ENCODE measurements at places on chromosomes 16 and 17.

GRCh38 chr16:85722128-85722893, 28.6 kb downstream of the C16orf74 start:
- peak; percentile 76 for DNase-seq

DNA sequence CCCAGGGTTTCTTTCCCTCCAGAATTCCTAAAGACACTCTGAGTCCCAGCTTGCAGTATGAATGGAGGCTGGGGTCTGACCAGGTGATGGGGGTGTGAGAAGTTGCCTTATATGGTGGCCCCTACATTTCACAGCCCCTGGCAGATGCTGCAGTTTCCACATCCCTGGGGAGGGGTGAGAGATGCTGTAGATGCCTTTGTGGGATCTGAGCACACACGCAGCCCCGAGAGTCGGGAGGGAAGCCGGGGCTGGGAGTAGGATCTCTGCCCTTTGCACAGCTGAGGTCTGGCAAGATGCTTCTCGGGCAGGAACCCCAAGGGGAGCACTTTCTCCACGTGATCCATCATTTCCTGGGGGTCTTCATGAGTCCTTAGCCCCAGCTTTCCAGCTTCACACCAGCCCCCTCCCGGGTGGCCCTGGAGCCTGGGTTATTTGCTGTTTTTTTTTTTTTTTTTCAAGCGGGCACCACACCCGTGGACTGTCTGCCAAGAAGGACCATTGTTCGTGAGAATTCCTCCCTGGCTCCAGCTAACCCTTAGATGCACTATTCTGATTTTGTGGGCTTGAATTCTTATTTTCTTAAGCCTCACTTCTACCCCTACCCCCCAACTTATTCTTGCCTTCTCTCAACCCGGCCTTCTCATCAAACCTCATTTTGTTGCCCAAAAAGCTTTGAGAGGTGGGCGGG, 50.6 kb downstream of the NTN1 start:
- no peak for DNase-seq

DNA sequence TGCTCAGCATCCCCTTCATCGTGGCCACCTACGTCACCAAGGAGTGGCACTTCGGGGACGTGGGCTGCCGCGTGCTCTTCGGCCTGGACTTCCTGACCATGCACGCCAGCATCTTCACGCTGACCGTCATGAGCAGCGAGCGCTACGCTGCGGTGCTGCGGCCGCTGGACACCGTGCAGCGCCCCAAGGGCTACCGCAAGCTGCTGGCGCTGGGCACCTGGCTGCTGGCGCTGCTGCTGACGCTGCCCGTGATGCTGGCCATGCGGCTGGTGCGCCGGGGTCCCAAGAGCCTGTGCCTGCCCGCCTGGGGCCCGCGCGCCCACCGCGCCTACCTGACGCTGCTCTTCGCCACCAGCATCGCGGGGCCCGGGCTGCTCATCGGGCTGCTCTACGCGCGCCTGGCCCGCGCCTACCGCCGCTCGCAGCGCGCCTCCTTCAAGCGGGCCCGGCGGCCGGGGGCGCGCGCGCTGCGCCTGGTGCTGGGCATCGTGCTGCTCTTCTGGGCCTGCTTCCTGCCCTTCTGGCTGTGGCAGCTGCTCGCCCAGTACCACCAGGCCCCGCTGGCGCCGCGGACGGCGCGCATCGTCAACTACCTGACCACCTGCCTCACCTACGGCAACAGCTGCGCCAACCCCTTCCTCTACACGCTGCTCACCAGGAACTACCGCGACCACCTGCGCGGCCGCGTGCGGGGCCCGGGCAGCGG, 3.2 kb downstream of the UTS2R start:
- peak; percentile 35 for DNase-seq

DNA sequence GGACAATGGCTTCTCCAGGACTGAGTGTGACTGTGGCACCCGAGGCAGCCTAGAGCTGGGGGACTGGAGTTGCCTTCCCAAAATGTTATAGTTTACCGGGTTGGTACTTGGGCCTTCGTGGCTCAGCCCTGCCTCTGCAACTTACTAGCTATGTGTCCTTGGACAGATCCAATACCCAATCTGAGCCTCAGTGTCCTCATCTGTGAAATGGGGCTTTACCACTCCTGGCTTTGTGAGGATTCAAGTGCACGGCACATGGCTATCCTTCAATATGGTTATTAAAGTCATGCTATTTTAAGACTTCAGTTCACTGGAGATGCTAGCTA, 9.6 kb downstream of the IRX5 start:
- no peak for DNase-seq

GRCh38 chr16:11564046-11564926, 22.4 kb downstream of the LITAF start:
- DNase-seq, result no peak

- no peak for DNase-seq
These were observed 569 bp downstream of the FLII start for GRCh38 chr17:18257982-18258355.

All from NCI-H1436 (cell line).